ENCODE measurements at places on chromosomes 4 and X.

DNA sequence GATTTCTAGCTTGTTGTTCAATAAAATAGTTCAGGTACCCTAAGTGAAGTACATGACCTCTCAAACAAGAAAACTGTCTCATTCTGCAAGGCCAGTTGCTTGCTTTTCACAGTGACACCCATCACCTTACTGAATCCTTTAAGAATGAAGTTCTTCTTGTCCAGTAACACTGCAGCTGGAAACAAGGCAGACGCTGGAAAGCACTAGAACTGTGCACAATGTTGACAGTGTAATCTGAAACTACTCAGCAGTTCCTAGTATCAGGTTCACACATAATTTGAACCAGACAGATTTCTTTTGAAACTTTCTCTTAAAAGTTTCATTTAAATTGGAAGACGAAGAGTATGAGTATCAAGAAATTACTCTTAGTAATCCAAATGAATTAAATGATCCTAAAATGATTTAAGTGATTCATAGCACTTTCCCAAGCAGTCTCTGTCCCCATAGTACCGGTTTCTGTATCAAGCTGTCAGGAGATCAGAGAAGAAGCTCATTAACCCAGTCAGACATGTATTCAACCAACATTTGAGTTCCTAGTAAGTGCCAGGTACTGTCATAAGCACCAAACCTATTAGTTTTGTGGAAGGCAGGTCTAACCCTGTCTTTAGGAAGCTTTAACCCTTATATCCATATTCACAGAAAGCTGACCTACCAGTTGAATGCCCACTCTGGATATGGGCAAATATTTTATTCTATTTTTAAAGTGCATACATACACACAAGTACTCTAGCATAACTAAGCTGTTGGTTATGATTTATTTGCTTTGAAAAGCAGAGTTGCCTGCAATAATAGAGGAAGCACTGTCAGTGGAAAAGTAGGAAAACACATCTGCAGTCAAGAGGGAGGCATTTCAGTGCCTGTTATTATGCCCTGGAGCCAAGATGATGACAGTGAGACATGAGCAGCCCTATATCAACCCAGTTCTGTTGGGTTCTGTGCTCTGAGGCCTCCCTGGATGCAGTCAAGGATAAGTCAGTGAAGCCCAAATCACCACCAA is 63.6 kb downstream of the PALLD start:
- no peak for DNase-seq

DNA sequence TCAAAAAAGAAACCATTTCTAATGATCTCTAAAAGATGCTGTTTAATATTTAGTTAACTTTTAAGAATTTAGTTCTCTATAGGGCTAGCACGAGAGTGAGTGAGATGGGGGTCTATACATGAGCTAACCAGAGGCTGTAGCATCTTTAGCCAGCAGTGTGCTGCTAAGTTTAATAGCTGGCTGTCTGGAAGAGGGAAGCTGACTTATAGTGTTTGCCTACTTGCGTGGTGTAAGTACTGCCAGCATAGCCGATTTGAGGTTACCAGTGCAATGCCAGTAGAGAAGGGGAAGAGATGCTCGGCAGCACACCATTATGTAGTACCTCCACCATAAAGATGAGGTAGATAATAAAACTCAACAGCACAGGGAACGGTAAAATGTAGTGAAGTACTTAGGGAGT is 47.1 kb upstream of the TMEM131L start:
- no peak for DNase-seq

- no peak for DNase-seq
Measured at GRCh38 chr4:40325406-40326019, 9.6 kb upstream of the CHRNA9 start.

DNA sequence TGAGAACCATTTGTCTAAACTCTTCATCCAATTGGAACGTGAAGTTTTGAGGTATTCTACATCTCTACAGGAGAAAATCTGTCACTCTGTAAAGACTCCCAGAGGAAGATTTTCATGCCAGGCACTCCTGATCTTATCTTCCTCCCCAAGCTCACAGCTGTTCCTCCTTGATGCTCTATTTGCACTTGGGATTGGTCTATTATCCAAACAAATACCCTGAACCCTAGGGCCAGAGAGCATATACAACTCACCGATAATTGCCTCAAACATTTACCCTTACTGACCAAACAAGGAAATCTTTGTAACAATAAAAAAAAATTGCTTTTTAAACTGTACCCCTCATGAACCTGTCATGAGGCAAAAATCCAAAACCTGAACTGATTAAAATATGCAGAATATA is 372.7 kb downstream of the SH2D1A start:
- DNase-seq: no peak

- no peak for DNase-seq
Measured at GRCh38 chr4:8393593-8394038, 46.9 kb downstream of the ACOX3 start.

- no peak for DNase-seq
Measured at GRCh38 chr4:103032574-103032973, 13.1 kb upstream of the SLC9B1 start.

DNA sequence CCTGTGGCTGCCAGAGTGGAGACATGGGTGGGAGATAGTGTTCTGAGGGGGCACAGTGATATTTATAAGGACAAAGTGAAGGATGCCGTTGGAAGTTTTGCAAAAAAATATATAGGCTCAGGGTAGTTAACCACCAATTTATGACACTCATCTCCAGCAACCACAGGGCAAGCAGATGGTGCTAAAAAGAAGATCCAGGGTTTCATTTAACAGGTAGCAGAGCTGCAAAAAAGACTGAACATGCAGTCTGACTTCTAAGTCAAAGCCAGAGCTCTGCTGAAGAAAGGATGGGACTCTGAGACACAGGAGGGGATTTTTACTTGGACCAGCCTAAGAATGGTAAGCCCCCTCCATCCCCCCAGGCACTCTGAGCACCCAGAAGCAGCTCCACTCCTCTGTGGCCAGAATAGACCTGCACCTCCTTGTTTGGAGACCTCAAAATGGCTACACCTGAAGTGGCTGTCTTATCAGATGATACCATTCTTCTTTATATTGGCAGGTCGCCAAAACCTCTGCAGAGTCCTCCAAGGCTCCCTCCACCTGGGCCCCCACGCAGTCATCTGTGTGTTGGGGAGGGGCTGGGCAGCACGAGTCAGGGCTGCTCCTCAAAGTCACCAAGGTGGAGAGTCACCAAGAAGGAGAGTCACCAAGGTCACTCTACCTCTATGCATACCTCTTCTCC is 161.4 kb upstream of the FAM9B start:
- DNase-seq: no peak

- DNase-seq: no peak
Measured at GRCh38 chr4:183639291-183639690, 19.7 kb downstream of the RWDD4 start.

GRCh38 chrX:637660-638481 is 7.3 kb downstream of the SHOX start:
- DNase-seq: no peak

DNA sequence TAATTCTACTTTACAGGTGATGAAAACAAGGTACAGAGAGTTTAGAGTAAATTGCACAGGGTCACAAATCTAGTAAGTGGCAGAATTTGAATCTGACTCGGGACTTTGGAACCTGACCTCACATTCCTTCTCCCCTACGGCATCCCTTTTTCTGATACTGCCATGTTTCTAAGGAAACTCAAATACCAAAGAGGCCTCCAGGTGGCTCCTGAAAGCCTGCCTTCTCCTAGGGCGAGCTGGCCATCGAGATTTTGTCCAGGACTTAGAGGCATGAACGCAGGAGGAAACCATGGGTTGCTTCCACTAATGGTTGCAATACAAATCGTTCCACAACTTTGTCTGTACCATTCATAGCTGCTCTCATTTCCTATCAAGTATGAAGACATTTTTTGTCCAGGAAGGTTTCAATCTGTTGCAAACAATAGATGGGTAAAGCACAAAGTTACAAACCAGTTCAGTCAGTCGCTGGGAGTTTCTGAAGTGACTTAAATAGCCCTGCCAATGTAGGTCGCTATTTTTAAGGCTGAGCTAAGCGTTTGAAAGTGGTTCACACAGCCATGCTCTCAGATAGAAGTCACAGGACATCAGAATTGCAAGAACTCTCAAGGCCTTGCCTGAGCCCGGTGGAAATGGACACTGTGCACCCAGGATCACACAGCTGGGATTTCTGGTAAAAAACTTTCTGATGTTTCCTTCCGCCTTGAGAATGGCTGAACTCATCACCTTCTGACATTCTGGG is 296.6 kb upstream of the PRPS2 start:
- DNase-seq: no peak

DNA sequence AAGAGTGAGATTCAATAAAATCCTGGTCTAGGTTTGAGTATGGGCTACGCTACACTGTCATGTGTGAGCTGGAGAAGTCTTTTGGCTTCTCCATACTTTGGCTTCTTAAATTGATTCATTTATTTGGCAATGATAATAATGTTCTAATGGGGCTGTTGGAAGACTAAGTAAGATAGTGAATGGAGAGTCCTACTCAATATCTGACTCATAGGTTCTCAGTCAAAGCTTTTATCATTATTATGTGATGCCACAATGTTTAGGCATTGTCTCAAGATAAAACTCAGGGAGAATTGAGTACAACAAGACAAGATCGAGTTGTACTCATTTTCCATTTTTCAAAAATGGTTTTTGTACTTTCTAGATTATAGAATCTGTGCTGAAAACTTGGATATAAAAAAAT is 92.5 kb upstream of the VEGFC start:
- DNase-seq: no peak

- no peak for DNase-seq
Measured at GRCh38 chrX:68422478-68422877, 10.8 kb downstream of the OPHN1 start.

- DNase-seq: no peak
Measured at GRCh38 chrX:18871161-18871890, 112.6 kb downstream of the PHKA2 start.

DNA sequence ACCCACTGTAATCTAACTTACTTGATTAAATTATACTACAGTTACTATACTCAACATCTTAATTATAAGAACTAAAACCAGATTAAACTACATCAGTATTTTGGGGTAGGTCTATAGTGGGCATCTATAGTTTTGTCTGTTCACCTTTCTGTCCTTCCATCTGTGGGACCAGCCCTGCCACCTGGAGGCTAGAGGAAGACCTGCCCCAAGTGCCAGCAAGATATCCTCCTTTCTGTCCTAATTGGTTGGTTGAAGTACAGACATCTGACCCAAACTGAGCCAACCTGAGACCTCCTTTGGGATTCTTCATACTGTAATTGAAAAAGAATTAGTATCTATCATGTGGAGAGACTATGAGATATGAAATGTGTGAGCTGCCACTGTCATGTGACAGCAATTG is 172.2 kb upstream of the TLL1 start:
- no peak for DNase-seq

- DNase-seq: no peak
Measured at GRCh38 chr4:17708992-17709762, 72.2 kb downstream of the FAM184B start.

GRCh38 chr4:128249787-128250668 is 37.6 kb downstream of the PGRMC2 start:
- no peak for DNase-seq

DNA sequence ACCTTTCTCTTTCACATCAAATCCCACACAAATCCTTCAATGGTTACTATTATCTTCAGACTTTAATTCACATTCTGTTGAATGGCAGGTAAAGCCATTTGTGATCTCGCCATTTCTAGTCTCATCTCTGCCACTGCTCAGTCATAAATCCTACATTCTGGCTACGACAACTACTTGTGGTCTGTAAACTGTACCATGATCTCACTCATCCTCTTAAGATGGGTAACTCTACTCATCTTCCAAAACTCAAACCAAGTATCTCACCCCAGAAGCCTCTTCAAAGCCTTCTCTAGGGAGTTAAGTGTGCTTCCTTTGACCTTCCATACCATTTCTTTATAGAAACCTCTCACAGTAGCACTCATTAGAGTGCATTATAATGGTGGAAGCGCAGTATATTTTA is 101.8 kb downstream of the NEK1 start:
- no peak for DNase-seq

- DNase-seq: no peak
Measured at GRCh38 chr4:120691106-120691505, 231.4 kb downstream of the PRDM5 start.

GRCh38 chr4:185919107-185919506 is 107.1 kb upstream of the SORBS2 start:
- DNase-seq: no peak

DNA sequence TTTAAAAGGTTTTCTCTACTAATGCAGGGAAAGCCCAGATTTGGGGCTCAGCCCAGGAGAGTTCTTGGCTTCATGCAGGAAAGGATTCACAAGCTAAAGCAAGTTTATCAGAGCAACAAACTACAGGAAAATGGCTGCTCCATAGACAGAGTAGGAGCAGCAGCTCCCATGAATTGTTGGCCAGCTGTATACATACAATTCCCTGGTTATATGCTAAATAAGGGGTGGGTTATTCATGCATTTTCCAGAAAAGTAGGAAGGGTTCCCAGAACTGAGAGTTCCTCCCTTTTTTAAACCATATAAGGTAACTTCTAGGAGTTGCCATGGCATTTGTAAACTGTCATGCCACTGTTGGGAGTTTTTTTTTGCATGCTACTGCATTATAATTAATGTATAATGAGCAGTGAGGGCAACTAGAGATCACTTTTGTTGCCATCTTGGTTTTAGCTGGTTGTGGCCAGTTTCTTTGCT is 2.6 kb downstream of the C4orf33 start:
- no peak for DNase-seq

- DNase-seq: no peak
Measured at GRCh38 chr4:1900087-1900433, 28.9 kb downstream of the NSD2 start.

DNA sequence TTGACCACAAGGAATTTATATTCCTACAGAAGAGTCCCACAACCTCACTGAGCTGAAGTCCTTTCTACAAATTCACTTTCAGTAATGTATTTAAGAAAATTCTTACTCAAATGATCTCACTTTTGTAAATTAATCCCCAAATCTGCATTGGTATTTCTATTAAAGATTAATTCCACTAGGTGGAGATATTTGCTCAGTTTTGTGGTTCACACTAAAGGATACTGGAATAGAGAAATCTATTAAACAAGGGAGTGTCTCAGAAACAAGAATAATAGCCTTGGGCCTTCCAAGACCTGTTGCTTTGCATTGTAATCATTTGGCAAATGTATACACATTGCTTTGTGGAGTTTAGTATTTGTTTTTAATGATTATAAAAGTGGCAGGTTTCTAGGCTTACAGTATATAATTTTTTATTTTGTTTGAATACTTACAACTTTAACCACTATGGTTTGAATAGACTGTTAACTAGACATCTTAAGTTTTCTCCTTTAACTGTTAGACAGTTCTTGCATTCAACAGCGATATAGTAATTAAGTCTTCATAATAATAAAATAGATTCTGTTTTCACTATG is 25.9 kb downstream of the CFAP299 start:
- no peak for DNase-seq

- peak; percentile 21 for DNase-seq
Measured at GRCh38 chr4:88244816-88245579, 39.4 kb downstream of the PPM1K start.

GRCh38 chr4:91127831-91128230 is 1000.6 kb downstream of the CCSER1 start:
- no peak for DNase-seq

DNA sequence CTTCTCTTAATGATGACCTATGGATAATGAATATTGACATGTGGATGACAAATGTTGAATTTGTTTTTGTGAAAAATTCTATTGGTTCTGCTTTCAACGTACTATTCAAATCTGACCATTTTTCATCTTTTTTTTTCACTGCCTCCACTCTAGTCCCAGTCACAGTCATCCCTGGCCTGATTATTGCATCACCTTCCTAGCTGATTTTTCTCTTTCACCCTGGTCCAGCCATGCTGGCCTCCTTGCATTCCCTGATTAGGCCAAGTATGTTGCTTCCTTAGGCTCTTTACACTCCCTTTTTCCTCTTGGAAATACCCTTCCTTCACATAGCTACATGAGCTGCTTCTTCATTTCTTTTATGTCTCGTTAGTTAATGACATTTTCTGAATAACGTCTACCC is 58.1 kb upstream of the MAP9 start:
- no peak for DNase-seq
